ENCODE measurements at places on chromosomes 16 and 17.
A peak's percentile ranks its signal among the peaks of the same experiment; 100 is the strongest.

GRCh38 chr17:81884520-81884919, 6.9 kb downstream of the ALYREF start:
- no peak for DNase-seq

GRCh38 chr16:64493709-64494108, 628.2 kb downstream of the CDH11 start:
- DNase-seq: no peak

DNA sequence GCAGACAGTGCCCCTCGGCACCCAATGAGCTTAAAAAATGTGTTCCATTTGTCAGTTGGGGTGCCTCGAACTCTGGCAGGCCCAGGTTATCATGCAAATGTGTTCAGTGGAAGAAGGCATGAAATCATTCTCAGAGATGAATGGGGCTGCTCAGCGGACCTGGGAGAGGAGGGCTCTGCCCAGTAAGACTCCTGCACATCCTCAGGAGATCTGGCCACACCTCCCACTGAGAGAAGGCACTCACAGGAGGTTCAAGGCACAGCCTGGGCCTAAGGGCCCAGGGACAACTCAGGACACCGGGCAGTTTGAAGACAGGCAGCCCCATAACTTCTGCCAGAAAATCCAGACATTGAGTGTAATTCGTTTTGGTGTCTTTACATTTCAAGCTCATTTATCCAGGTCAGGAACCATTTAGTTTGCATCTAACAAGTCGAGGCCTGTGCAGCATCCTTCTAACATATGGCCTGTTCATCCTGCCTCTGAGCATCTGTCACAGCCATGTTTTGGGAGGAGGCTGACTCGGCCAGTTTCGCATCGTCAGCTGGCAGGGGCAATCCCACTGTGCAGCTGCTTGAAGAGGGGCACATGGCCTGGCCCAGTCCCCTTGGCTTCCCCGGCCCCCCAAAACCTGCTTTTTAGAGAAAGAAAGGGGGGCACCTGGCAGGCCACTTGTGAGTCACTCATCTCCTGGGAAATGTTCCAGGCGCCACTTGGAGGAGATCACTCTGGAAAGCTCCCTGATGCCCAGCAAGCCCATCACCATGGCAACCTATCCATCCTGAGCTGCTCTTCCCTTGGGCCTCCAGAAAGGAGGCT, 31.2 kb upstream of the BCAR1 start:
- no peak for DNase-seq

DNA sequence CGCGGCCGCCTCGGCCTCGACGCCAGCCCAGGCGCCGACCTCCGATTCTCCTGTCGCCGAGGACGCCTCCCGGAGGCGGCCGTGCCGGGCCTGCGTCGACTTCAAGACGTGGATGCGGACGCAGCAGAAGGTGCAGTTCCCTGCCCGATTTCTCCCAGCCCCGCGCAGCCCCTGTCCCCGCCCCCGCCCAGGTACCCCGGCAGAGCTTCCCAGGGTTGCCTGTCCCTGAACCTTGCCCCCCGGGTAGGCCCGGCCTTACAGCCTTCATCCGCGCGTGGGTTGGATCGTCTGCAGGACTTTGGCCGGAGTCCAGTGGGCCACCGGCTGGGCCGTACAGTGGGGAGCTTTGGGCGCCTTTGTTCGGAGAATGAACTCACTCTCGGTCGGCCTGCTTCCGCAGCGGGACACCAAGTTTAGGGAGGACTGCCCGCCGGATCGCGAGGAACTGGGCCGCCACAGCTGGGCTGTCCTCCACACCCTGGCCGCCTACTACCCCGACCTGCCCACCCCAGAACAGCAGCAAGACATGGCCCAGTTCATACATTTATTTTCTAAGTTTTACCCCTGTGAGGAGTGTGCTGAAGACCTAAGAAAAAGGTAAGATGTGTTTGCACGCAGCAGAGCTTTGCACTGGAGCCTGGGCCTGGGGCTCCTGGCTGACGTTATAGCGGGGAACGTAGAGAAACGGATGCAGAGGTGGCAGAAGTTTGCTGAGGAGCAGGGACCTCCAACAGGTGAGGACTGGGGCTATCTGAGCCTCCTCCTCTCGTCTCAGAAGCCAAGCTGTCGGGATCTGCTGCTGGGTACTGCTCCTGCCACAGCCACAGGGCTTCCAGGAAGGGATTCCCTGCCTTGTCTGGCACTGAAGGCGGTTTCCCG, 593 bp downstream of the GFER start:
- peak; percentile 58 for DNase-seq

DNA sequence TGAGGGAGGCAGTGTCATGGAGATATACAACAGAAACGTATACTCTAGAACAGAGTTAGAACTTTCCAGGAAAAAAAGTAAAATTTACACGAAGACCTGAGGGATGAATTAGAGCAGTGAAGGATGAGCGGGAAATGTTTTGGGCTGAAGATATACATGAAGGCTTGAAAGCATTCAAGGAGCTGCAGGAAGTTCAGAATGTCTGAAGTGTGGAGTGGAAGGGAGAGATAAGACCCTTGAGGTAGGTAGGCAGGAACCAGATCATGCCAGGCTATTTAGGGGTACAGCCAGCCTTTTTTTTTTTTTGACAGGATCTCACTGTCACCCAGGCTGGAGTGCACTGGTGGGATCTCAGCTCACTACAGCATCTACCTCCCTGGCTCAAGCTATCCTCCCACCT, 3.2 kb upstream of the NLK start:
- DNase-seq: no peak

GRCh38 chr16:86884390-86884650, 306.0 kb downstream of the FOXL1 start:
- no peak for DNase-seq

DNA sequence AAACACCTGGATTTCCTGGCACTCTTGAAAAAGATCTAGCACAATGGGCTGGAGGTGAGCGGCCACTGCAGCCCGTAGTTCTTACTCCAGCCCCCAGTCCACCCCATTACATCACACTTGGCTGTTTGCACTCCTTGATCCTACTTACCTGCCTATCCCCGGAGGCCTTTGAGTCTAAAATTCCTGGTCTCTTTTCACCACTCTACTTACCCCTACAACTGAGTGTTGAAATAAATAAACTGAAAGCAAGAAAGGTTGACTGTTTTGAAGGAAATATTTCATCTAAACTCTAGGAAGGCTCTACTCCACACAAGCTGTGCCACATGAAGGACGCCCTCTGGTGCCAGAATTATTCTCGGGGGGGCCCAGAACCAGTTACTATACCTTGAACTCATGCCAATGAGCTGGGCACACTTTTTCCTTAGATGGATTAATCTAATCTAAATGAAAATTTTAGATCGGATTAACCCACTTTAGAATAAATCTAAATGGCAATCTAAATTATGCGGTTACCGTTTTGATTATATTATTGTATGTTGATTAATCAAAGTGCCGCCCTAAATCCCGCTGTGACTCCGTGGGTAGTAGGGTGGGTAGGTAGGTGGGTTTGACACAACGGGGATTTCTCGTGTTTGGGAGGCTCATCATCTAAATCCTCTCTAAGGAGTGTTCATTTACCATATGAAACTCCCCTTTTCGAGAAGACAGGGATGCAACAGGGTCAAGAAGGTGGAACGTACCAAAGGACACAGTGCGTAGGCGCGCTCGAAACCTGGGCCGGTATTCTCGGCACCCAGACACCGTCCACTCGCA, 651 bp upstream of the EIF1 start:
- peak; percentile 66 for DNase-seq

GRCh38 chr16:86029131-86029741, 130.3 kb downstream of the IRF8 start:
- DNase-seq: peak; percentile 58

GRCh38 chr17:63549289-63549945, 860 bp upstream of the DCAF7 start:
- no peak for DNase-seq

DNA sequence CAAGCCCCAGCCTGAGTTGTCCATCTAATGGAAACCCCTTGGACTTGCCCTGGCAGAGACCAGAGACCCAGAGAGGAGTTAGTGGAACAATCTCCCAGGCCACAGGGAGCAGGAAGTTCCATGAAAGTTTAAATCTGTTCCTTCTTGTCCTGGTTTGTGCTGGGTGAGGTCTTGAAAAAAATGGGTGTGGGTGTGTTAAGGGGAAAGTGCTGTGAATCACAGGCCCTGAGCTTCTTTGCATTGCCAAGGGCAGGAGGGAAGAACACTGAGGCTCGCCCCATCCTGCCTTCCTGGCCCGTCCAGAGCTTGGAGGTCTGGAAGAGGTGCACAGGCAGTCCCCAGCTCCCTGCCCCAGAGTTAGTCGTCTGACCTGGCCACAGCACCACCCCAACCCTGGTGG, 2.3 kb downstream of the ADORA2B start:
- peak; percentile 49 for DNase-seq

DNA sequence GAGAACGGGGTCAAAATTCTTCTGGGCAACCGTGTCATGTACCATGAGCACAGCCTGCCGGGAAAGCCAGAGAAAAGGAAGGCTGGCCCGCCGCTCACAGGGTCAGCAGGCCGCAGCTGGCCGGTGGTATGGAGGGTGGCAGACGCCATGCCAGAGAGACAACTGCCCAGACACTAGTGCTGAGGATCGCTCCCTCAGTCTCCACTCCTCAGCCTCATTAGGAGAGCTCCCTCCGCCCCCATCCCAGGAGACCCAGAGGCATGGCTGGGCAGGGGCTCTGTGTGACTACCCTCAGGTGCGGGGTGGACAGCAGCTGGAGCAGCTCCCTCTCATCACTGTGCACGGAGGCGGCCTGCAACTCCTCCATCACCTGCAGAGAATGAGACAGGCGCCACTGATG, 3.2 kb downstream of the MPP3 start:
- DNase-seq: no peak

GRCh38 chr16:5768445-5768844, 670.9 kb upstream of the EEF2KMT start:
- no peak for DNase-seq

DNA sequence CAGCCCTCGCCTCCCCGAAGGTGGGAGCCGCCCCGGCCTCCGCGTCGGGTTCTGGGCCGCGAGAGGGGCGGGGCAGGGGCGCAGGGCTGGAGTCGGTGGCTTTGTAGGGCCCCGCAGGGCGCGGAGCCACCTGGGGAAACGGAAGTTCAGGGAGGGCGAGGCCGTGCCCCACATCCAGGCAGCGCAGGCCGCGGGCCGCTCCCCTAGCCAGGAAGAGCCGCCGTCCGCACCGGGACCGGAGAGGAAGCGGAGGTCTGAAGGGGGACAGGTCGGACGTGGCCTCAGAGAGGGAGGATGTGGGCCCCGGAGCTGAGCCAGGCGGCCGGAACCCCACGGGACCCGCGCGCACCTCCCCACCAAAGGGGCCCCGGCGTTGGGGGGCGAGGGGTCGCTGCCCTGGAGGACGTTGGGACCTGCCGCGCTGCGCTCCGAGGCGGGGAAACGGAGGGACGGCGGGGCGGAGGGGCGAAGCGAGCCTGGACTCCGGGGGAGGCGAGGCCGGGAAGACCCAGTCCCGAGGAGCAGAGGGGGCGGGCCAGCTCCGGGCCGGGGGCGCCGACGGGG, 482 bp upstream of the SLC16A3 start:
- DNase-seq: peak; percentile 84

- no peak for DNase-seq
Observed at GRCh38 chr17:19242926-19243325, 5.8 kb downstream of the EPN2 start.

GRCh38 chr16:85735225-85735635, 15.7 kb downstream of the C16orf74 start:
- DNase-seq: no peak

- no peak for DNase-seq
Observed at GRCh38 chr16:78502812-78503350, 403.4 kb downstream of the WWOX start.

DNA sequence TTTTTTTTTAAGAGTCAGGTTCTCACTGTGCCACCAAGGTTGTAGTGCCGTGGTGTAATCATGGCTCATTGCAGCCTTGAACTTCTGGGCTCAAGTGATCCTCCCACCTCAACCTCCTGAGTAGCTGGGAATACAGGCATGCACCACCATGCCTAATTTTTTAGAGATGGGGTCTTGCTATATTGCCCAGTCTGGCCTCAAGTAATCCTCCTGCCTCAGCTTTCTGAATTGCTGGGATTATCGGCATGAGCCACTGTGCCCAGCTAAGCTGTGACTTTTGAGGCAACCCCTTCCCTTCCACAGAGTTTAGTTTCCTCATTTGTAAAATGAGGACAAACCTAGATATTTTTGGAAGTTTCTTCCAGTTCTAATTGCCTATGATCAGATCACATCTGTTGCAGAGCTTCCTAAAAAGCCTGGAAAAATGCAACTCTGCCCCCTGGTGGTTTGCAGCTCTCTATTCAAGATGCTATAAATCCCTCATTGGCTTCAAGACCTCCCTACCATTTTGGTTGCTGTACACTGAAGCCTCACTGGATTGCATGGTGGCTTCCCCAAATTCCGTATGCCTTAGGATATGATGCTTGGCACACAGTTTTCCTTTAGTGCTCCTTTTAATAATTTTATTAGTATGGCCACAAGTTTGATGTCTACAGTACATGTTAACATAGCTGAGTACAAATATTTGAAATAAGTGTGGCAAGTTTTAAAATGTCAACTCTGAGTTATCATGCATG, 19.3 kb downstream of the GDE1 start:
- DNase-seq: peak; percentile 93
